Stimulated activated CD4-positive, alpha-beta T cell treated with anti-CD3 and anti-CD28 coated beads, Interleukin-12 subunit alpha, Interleukin-12 subunit beta, amount 100 ng/mL, for 48 hours (primary cell): ENCODE measurements at places on chromosomes 1 and 21.

GRCh38 chr1:118659646-118660045 lies 328.5 kb downstream of the TBX15 start:
- no peak for DNase-seq

DNA sequence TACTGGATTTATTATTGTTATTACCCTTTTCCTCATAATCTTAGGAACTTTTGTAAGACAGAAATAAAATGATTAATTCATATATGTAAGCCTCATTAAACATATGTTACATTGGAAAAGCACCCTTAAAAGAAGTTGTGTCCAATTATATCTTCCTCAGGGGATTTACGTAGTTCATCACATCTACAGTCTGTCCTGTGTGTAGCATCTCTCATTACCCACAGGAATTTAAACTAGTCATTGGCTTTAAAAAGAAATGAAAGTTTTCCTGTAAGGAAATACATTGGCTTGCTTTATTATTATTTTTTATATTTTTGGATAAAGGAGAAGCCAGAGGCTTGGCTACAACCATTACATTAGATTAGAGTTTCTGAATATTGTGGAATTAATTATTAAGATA lies 56.1 kb downstream of the SWT1 start:
- no peak for DNase-seq

GRCh38 chr21:31161157-31161556 lies 122.9 kb upstream of the KRTAP19-8 start:
- DNase-seq = no peak

- no peak for DNase-seq
Observed at GRCh38 chr1:52633291-52633754, 355 bp downstream of the SHISAL2A start.

DNA sequence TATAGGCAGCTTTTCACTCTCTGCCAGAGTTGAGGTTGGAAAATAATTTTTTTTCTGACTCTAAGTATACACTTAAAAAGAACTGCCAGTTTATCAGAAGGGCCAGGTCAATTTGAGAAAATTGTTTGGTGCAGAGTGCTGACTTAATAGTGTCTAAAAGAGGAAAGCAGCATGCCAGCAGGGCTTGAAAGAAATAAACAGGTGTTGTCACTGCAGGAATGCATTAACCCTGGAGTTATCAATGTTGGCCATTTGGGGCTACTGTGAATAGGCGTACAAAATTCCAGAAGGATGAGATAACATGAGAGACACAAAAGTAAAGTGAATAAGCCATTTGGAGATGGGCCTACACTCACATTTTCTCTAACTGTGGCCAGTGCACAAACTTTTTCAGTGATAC lies 220.6 kb upstream of the PLD5 start:
- no peak for DNase-seq

- DNase-seq = no peak
Observed at GRCh38 chr21:45821315-45821962, 160.1 kb upstream of the COL6A1 start.

DNA sequence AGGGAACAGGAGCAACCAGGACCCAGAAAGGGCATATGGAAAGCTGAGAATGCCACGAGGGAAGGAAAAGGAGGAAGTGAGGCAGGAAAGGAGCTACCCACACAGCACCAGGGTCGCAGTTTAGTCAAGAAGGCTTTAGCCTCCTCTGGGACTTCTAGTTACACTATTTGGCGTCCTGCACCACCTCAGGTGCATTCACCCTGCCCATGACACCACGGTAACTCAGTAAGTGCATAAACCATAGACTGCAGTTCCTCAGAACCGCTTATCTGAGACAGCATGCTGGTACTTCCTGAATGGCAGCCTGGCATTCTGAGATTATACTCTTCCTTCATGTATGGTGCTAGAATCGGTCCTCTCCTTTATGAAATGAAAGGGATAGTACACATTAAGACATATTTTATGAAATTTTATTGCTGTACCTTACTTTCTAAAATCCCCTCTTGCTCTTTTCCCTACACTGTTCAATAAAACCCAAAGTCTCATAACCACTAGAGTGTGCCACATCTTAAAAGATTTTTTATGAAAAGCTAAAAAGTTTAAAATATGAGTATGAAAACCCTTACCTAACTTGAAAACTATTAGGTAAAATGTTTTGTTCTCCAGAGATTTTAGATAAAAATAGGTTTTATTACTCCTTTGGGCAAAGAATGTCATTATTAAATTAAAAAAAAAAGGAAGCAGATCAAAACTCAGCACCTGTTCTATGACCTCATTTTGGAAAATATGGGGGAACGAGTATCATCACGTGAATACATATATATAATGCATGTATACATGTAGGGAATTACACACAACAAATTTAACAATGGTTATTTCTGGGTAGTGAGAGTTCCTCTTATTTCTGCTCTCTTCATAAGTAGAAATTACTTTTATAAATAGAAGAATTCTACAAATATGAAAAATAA lies 67.3 kb downstream of the VAV3 start:
- no peak for DNase-seq

DNA sequence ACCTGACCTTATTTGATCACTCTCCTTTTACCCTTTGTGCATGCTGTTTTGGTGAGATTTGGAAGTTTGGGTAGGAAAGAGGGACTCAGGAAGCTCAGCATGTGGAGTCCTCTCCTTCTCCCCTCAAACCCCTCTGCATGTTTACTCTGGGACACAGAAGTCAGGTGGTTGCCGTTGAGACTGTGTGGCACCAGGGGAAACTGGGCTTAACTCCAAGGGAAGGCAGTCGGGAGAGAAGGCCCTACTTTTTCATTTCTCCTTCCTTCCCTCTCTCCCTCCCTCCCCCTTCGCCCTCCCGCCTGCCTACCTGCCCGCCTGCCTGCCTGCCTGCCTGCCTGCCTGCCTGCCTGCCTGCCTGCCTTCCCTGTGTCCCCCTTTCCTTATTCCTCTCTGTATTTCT lies 34.8 kb upstream of the TTC22 start:
- DNase-seq = no peak

- DNase-seq = no peak
Observed at GRCh38 chr1:67227196-67227595, 60.9 kb downstream of the IL23R start.

DNA sequence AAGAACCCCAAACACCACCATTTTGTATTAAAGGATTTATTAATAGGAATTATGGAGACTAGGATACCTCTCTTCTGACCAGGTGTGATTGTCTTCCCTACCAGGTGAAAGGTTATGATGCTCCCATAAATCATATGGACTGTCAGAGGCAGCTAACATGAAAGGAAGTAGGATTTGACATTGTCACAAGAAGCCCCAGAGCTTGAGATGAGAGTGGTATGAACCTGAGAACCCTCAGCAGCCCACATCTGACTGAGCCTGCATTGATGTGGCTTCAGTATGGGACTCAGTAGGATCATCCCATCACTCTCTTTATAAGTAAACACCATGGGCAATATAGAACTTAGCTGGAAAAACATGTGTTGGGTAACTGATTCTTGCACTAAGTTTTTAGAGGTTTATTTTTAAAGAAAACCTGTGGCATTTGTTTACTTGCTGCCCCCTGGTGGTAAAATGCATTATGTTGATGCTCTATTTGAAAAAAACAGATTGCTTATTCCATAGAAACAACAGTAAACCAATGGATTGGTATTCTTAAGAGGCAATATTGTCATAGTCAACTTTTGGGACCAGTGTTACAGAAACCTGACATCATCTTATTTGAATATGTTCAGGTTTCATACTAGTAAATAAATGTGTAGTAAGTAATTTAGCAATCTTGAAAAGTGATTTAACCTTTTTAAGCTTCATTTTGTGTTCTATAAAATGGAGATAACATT lies 16.6 kb upstream of the CACYBP start:
- DNase-seq = no peak

- no peak for DNase-seq
Observed at GRCh38 chr1:3504822-3505153, 50.3 kb downstream of the ARHGEF16 start.

GRCh38 chr1:44848456-44849181 lies 5.6 kb upstream of the PTCH2 start:
- DNase-seq = no peak

DNA sequence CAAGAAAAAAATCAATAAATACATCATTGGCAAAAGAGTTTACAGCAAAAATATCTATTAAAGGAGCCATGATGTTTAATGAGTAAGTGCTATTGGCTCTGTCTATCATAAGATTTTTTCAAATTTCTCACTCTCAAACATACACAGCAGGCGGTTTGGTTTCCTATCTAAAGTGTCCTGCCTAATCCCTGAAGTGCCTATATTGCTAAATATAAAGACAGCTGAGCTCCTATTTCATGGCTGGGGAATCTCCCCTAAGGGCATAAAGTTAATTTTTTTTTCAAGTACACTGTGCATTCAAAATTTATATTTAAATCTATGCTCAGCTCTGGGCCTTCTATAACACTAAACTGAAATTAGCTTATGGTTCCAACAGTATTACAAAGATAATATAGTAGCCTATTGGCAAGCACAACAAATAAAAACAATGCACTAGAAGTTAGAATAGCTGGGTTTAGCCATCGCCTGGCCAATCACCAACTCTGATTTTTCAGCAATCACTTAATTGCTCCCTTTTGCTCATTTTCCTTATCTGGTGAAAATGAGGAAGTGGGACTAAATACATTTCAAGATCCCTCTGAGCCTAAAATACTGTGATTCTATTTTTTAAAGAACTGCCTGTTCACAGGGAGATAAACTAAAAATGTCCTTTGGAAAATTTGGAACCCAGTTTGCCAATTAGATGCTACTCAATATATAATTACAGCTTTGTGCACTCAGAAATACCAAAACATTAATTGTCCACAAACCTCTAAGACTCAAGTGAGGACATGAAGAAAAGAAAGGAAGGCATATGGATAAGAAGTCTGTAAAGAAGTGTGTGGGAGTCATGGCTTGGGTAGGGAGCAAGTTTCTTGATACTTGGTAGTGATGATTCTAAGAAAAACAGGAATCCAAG lies 62.5 kb downstream of the WDR64 start:
- DNase-seq = no peak

GRCh38 chr1:210596641-210597040 lies 267.9 kb downstream of the HHAT start:
- DNase-seq = no peak

GRCh38 chr1:176183618-176184017 lies 23.5 kb downstream of the COP1 start:
- DNase-seq = no peak

DNA sequence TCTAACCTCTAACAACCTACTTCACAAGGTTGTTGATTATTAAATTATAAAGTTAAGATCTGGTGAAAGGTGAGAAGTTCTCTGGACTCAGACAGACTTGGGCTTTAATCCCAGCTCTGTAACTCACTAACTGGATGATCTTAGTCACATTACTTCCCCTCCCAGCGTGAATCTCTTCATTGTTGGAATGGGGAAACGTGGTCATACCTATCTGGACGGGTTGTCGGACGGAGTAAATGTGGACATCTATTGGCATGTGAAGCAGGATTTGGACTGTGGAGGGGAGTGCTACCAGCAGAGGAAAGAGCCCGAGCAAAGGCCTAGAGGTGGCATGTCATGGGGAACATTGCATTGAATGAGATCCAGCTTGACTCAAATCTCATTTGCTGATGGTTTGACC lies 45.1 kb upstream of the RPL11 start:
- DNase-seq = no peak

GRCh38 chr1:19068639-19069276 lies 112.3 kb upstream of the IFFO2 start:
- DNase-seq = no peak

- DNase-seq = no peak
Observed at GRCh38 chr1:19605967-19606366, 38.1 kb upstream of the NBL1 start.

DNA sequence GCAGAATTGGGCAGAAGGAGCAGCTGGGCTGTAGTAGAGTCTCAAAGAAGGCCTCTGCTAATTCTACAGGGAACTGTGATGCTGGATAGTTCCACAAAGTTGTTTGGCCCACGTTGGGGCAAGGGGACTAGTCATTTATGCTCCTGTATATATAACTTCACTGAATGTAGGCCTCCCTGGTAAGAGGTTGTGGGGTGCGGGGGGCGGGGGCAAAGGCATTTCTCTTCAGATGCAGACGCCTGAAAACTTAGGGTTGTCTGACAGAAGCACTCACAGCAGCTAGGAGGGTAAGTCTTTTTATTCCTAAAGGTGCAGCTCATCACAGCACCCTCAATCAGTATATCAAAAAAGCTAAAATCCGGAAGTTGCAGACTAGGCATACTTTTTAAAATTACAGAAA lies 38.5 kb upstream of the DENND1B start:
- DNase-seq = no peak

- no peak for DNase-seq
Observed at GRCh38 chr21:43824333-43825241, 35.2 kb downstream of the RRP1 start.

DNA sequence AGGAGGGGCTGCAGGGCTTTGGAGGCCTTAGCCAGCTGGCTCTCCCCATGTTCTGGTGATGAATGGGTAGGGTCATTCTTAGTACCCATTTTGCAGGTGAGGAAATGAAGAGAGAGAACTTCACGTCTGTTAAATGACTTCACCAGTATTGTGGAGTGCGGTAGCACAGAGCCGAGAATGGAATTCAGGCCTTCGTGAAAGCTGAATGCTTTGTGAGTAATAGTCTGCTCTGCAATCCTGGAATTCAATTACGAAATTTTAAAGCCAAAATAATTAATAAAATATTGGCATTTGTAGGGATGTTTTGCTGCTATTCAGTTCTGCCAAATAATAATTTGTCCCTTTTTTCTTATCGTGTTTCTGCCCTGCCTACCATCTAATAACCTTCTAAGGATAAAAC lies 197.7 kb downstream of the GREM2 start:
- DNase-seq = no peak

- no peak for DNase-seq
Observed at GRCh38 chr1:18789246-18789645, 70.2 kb downstream of the TAS1R2 start.

DNA sequence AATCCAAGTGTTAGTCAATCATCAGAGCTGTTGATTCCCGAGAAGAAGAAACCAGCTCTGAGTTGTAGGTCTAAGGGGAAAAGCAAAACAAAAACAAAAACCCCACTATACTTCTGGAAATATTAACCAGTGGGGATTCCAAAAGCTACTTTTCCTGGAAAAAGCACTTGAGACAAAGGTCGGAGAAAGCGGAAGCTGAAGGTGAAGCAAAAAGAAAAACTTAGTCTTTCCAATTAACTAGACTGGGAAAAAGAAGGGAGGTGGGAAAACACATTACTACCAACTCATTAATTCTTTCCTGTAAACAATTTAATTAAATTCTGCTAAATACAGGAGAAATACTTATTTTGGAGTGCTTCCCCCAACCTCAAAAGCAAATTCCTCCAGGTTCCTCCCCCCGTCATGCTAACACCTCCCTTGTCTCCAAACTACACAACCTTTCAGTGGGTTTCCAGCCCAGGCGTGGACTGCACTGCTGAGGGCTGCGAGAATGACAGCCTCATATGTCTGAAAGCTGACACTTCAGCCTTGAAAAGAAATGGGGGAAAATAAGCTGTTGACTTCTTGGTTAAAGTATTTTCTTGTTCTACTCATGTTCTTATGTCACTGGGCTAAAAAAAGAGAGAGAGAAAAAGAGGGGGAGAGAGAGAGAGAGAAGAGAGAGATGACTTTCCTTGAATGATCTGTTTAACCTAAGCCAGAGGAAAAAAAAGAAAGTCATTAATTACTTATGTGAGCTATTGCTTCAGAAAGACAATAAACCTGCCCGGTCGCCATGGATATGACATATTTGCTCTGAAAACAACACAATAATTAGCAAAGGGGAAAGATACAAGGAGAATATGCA lies 5.1 kb downstream of the CASZ1 start:
- no peak for DNase-seq
